Stimulated activated CD4-positive, alpha-beta T cell treated with anti-CD3 and anti-CD28 coated beads, Interleukin-12 subunit alpha, Interleukin-12 subunit beta, amount 100 ng/mL, for 24 hours (primary cell): ENCODE measurements at places on chromosomes 6 and 20.

- no peak for DNase-seq
Measured at GRCh38 chr6:35605600-35605999, 83.1 kb downstream of the FKBP5 start.

GRCh38 chr6:165854061-165854862, 191.2 kb upstream of the PDE10A start:
- DNase-seq = no peak

- no peak for DNase-seq
Measured at GRCh38 chr6:145147559-145147958, 587.8 kb downstream of the EPM2A start.

- DNase-seq = peak; percentile 8
Measured at GRCh38 chr6:10465629-10466499, 51.0 kb upstream of the TFAP2A start.

GRCh38 chr20:47150403-47151152, 205.9 kb downstream of the ZMYND8 start:
- DNase-seq = peak; percentile 5

GRCh38 chr20:38249536-38250310, 10.8 kb downstream of the KIAA1755 start:
- DNase-seq = no peak

- no peak for DNase-seq
Measured at GRCh38 chr6:99195986-99196655, 153.4 kb downstream of the FAXC start.

GRCh38 chr6:30700340-30700739, 9.6 kb upstream of the NRM start:
- no peak for DNase-seq

GRCh38 chr6:71621918-71622519, 264.3 kb upstream of the RIMS1 start:
- no peak for DNase-seq

DNA sequence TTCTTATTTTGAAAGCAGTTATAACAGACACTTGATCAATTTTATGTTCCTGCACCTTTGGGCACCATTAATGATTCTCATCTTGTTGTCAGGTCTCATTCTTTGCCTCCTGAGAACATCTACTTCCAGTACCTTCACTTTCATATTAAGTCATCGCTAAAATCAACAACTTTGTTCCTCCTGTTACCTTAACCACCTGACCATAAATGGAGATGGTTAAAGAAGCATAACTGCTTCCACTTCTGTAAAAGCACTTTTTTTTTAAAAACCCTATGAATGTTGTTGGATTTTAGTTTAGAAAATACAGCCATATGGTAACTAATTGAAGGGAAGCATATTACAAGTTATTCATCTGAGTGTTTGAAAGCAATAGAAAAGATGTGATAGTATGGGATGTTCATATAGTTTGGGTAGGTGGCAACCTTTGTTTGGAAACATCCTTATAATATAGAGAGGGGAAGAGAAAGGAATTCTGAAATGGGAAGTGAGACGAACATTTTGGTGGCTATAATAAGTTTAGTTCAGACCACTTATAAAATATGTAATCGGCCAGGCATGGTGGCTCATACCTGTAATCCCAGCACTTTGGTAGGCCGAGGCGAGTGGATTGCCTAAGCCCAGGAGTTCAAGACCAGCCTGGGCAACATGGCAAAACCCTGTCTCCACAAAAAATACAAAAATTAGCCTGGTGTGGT, 53.9 kb downstream of the AFG1L start:
- no peak for DNase-seq

GRCh38 chr6:128167552-128167951, 266.7 kb upstream of the THEMIS start:
- no peak for DNase-seq

GRCh38 chr20:23881371-23881770, 1.8 kb upstream of the CST5 start:
- DNase-seq = no peak

GRCh38 chr6:148814082-148814790, 67.4 kb downstream of the UST start:
- DNase-seq = no peak

DNA sequence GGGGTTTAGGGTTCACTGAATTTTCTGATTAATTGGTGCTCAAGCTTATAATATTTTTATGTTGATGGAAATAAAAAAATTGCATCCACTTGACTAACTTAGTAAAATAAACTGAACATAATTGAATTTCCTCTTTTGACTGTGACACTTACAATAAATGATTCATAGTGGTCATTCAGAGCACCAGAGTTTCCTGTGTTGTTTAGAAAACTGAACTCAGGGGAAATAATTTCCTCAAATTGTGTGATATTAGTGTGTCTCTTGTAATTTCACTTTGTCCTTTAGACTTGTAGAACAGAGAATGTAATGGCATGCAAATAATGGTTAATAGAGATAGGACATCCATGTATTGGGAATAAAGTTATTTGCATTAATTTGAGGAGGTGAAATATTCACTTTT, 319.7 kb upstream of the MAN1A1 start:
- no peak for DNase-seq

DNA sequence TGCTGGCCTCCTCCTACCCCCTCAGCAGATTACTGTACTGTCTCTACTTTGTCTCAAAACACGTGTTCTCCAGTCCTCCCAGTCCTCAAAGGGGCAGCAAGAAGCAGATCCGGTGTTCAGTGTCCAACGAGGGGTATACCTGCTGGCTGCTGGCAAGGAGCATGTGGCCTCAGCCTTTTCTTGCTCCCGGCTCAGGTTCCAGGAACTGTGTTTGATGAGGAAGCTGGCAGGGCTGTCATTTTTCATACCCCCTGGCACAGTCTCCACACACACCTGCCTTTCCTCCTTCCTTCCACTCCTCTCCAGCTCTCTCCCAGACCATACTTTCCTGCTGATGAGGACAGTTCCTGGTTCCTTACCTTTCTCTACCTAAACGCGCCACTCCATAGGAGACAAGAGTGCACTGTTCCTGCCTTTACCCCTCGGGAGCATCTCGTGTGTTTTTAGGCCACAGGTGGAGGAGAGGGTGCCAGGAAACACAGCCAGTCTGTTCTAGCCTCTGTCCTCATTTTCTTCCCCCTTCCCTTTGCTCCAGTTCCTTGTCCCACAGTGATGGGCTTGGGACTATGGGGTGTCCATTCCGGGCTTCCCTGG, 77.2 kb downstream of the SSR1 start:
- no peak for DNase-seq

DNA sequence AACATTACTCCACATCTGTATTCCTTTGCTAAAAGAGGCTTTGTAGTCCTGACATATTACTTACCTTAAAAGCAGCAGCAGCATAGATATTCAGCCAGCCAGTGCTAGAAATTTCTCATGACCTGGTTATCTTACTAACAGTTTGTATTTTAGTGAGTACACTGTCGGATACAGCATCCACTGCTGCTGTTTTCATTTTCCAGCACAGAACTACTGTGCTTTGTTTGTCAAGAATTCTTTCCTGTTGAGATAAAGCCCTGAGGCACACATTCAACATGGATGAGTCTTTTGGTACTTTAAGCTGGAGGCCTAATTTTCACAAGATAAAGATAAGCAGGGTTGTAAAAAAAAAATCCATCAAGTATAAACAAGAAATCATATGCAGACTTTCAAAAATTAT, 311.2 kb upstream of the OPRM1 start:
- DNase-seq = no peak
